ENCODE measurements at places on chromosomes 7 and 10.

GRCh38 chr10:69068549-69068948, 19.4 kb upstream of the SRGN start:
- DNase-seq, result no peak

GRCh38 chr10:98456686-98457482, 10.1 kb upstream of the HPS1 start:
- no peak for DNase-seq

DNA sequence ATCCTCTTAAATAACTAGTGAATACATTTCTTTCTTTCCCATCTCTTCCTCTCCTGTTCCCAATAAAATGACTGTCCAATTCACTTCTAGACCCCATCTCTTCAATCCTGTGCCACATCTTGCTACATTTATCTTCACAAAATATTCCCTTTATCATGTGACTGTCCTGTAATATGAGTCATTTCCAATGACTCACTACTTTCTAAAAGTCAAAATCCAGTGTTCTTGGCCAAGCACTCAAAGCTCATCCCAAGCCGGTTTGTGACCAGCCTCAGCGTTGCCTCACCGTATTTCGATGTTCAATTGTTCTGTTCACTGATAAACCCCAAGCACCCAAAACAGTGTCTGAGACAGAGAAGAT, 104.7 kb downstream of the PARD3 start:
- DNase-seq, result no peak

DNA sequence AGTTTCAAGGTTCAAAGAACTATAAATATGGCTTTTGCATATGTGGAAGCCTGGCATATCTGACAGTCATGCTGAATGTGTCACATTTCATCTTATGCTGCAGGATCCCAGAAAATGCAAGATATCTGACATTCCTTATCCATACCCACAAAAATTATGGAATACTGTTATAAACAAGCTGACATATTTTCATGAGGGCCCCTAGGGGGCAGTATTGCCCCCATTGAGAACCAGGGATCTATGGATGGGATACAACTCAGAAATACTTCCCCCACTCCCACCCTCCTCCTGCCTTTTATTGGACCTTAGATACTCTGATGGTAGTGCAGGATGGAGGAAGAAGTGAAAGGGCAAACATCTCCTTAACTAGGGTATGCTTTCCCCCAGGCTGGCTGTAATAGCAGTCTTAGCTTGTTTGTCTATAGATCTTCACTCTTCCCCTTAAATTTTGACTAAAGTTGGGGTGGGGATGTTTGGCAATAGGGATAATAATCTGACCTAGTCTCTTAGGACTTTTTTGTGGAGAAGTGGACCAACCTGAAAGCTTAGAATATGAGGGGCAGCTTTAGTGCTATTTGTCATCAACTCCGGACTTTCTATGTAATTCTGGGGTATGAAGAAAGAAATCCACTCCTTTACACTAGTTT, 3.5 kb upstream of the GNGT1 start:
- DNase-seq, result no peak

- DNase-seq, result no peak
These were observed 5.3 kb downstream of the CYP3A7 start for GRCh38 chr7:99729486-99730237.

Measured in activated CD4-positive, alpha-beta T cell treated with anti-CD3 and anti-CD28 coated beads, Interleukin-2, Interleukin-4, amounts not matched to agents 100 ng/mL and 50 ng/mL, durations not matched to agents 16 hours and 8 hours (primary cell).